ENCODE measurements at places on chromosomes 16 and 17.

GRCh38 chr16:89153848-89154271, 17.7 kb upstream of the CDH15 start:
- no peak for DNase-seq

GRCh38 chr17:62707425-62707739, 79.9 kb downstream of the MRC2 start:
- no peak for DNase-seq

GRCh38 chr17:40607641-40608040, 40.0 kb downstream of the SMARCE1 start:
- DNase-seq: no peak

DNA sequence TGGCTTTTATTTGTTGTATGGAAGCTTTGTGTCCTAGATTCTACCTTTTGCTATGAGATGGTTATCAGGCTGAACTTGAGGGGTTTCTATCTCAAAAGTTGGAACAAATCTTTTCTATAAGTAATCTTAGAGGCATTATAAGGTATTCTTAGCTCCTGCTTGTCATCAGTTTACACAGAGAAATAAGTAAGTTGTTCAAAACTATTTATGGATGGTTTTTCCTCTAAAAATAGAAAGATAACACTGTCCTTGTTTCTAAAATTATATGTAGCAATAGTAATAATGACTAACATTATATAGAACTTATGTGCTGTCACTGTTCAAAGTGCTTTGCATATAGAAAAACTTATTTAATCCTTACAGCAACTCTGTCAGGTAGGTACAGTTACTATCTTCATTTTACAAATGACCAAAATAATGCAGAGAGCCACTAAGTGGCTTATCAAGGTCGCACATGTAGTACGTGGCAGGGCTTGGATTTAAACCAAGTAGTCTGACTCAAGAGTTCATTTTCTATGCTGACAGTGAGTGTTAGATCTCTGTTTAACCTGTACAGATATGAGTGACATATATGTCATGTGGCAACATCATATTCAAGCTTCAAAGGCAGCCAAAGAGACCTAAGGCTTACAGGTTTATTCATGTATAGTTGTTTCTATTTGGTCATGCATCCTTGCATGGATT, 59.0 kb downstream of the PHKB start:
- DNase-seq: no peak

GRCh38 chr16:69328854-69329316, 1.5 kb downstream of the PDF start:
- peak; percentile 39 for DNase-seq

- no peak for DNase-seq
Observed at GRCh38 chr17:512311-512710, 159.7 kb upstream of the RPH3AL start.

GRCh38 chr16:82229800-82230619, 60.0 kb upstream of the MPHOSPH6 start:
- DNase-seq: peak; percentile 59

DNA sequence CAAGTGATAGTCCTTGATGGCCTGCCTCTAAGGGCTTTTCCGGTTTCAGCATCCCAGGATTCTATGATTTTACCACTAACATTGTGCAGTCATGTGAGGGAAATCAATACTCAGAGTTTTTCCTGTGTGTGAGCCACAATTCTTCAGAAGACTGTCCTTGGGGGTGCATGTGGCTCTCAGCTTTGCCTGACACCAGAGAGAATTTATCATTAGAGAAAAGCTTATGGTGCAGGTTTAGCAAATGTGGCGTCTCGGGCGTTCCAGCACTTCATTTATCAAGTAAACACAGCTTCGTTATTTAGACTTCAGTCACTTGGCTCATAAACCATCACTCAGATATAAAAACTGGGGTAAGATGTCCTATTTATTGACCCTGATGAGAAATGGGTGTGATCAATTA, 62.8 kb downstream of the SPACA3 start:
- no peak for DNase-seq

DNA sequence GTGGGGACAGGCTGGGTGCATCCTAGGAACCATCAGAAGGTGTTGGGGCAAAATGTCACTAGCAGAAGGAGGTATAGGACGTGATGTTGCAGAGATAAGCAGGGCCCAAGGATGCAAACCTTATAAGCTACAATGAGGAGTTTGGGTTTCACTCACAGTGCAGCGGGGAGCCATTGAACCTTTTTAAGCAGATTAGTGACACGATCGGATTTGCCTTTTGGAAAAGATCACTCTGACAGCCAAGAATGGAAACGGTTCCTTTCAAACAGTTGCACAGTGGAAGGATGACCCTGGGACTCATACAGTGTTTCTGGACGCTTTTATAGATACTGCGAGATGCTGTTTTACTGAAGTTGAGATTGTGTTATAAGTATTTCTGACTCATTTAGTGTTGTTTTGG, 131.8 kb upstream of the CACNG3 start:
- DNase-seq: no peak

DNA sequence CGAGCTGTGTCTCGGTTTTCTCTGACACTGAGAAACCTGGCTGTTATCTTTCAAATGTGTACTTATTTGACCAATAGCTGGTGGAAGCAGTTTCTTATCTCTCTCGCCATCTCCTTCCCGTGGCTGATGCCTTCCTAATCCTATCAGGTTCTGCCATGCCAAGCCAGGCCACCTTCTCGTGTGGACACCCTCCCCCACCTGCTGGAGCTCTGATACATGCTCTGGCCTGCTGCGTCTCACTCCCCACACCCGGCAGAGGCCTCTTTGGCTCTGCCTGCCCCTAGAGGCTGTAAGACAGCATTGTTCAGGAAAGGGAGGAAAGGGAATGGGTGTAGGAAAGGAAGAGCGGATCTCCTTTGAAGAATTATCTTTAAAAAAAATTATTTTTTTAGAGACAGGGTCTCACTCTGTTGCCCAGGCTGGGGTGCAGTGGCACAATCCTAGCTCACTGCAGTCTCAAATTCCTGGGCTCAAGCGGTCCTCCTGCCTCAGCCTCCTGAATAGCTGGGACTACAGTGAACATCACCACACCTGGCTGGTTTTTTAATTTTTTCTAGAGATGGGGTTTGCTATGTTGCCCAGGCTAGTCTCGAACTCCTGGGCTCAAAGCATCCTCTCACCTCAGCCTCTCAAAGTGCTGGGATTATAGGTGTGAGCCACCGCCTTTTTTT, 7.5 kb upstream of the ARMC5 start:
- DNase-seq: peak; percentile 67

DNA sequence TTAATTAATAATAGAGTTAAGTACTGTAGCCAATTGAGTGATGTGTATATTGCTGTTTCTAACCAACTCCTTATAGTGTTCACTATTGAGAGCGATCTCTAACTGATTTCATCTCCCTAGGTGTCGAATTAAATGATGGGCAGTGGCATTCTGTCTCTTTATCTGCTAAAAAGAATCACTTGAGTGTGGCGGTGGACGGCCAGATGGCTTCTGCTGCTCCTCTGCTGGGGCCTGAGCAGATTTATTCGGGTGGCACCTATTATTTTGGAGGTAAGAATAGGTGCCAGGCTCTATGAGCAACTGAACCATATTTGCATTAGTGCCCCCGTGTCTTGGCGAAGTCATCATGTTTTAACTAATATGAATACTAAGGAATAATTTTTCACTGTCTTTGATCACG, 184.6 kb downstream of the CNTNAP4 start:
- DNase-seq: no peak

DNA sequence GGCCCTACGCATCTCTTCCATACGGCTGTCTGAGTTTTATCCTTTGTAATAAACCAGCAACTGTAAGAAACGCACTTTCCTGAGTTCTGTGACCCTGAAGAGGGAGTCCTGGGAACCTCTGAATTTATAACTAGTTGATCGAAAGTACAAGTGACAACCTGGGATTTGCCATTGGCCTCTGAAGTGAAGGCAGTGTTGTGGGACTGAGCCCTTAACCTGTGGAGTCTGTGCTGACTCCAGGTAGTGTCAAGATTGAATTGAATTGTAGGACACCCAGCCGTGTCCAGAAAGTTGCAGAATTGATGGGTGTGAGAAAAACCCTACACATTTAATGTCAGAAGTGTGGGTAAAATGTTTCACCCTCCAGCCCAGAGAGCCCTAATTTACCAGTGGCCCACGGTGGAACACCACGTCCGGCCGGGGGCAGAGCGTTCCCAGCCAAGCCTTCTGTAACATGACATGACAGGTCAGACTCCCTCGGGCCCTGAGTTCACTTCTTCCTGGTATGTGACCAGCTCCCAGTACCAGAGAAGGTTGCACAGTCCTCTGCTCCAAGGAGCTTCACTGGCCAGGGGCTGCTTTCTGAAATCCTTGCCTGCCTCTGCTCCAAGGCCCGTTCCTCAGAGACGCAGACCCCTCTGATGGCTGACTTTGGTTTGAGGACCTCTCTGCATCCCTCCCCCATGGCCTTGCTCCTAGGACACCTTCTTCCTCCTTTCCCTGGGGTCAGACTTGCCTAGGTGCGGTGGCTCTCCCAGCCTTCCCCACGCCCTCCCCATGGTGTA, 1.5 kb downstream of the GAA start:
- no peak for DNase-seq

GRCh38 chr16:50683689-50684374, 2.7 kb upstream of the SNX20 start:
- no peak for DNase-seq

DNA sequence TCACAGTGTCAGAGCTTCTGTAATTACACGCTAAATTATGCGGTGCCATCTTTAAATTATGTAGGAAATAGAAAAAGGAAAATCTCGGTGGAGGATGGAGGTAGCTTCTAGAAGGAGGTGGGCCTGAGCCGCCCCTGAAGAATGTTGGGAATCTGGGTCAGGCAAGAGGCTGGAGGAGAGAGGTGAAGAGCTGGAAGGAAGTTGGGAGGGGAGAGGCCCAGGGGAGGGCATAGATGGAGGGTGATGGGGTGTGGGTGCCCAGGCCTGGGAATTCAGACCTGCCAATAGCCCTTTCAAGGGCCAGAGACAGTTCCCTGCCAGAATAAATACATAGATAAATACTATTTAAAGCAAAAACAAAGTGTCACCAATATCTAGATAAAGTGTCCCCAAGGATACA, 415.0 kb upstream of the HSBP1 start:
- no peak for DNase-seq

- no peak for DNase-seq
Observed at GRCh38 chr17:21303441-21304065, 19.0 kb downstream of the MAP2K3 start.

DNA sequence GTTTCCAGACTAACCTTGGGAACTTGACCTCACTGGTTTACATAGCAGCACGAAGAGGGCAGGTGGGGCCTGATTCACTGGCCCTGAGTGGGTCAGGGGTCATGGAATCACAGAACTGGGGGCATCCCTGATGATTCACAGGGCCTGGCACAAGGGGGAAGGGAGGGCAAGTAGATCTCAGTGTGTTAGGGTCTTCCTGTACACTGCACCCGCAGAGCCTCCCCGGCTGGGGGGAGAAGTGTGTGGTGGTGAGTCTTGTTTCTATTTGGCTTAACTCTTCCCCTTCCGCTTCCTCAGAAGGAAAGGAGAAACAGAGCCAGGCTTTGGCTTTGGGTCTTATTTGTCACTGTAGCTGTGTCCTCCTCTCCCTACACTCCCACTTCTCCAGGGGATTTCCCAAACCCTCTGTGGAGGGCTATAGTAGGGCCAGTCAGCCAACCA, 3.7 kb downstream of the STARD3 start:
- no peak for DNase-seq

DNA sequence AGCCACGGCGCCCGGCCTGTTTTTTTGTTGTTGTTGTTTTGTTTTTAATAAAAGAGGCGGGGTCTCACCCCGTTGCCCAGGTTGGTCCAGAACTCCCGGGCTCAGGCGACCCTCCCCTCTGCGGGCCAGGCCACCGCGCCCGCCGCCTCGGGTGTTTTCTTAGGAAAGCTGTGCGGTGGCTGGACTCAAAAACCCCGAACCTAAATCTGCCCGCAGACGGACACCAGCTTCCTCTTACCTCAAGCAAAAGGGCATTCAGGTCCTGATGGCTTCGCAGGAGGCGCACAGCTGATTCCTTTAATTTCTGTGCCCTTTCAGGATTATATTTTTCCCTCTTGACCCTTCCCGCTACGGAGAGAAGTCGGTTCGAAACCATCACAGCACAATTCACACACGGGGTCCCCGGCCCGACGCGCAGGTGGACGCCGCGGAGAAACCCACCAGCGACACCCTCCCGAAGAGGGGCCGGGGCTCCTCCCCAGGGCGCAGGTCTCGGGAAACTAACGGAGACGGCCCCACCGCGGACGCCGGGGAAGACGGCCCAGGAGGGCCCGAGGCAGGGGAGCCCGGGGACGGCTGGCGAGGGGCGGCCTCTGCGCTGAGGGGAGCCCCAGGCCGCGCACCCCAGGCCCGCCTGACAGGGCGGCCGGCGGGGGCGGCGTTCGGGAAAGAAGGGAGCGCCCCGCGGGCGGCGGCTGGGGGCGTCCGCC, 653 bp downstream of the FANCA start:
- DNase-seq: no peak

GRCh38 chr17:49434821-49435670, 20.4 kb upstream of the PHB1 start:
- DNase-seq: no peak

DNA sequence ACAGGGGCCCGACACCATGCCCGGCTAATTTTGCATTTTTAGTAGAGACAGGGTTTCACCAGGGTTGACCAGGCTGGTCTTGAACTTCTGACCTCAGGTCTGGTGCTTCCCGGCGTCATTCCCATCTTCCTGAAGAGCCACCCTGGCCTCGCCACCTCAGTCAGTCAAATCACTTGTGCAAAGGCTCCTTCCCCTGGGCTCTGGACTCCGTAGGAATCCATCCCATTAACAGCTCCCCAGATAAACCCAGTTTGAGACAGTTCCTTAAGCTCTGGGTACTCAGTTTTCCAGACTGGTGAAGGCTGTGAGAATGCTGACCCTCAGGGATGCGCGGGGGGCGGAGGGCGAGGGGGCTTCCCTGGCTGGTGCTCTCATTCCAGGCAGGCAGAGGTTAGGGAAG, 39.5 kb downstream of the MRM1 start:
- DNase-seq: no peak

DNA sequence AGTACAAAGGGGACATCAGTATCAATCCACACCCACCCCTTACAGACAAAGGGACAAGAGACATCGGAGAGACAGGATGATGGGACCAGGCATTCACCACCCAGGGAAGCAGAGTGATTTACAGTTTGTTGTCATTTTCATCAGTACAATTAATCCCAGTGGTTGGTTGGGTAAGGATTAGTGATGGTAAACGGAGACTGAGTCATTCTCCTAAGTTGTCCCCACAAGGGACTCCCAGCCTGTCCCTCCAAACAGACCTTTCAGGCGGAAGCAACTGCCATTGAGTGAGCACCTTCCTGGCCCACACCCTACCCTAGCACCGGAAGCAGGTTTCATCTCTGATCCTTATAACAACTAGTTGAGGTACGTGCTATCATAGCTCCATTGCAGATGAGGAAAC, 11.2 kb downstream of the PPL start:
- no peak for DNase-seq

All from COR-L47 (cell line).